Activated T-cell treated with anti-CD3 and anti-CD28 coated beads for 1 hour (primary cell): ENCODE measurements at places on chromosomes 1 and 21.

DNA sequence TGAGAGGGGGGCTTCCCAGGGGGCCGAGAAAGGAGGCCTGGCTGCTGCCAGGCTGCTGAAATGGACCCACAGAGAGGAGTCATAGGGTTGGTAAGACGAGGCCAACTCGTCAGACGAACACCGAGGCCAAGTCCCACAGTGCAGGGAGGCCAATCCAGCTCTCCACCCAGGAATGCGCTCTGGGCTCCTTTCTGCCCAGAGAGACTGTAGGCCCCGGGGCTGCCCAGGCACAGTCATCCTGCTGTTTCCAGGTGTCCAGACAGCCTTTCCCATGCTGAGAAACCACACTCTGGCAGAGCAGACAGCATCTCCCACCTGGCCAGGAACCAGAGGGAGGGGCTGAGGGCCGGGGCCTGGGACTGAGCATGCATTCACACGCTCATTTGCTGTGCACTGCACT is 26.7 kb upstream of the RSPO1 start:
- DNase-seq: no peak

- DNase-seq: peak; percentile 39
Observed at GRCh38 chr1:16235944-16236510, 956 bp downstream of the CPLANE2 start.

DNA sequence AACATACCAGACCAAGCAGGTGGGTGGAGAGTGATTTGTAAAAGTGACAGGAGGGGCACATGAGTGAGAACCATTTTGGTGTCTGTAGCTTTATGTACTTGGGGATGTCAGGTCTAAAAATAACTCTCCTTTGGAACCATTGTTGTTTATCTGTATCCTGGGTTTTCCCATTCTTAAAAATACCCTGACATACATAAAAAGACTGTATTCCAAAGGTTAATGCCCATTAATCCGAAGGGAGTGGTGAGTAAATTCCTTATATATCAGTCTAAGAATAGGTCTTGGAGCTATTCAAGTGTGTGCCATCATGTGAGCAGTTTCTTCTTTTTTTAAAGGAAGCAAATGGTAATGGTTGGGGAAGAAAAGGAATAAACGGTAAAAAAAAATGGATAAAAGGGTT is 117.5 kb downstream of the TGFB2 start:
- DNase-seq: no peak

DNA sequence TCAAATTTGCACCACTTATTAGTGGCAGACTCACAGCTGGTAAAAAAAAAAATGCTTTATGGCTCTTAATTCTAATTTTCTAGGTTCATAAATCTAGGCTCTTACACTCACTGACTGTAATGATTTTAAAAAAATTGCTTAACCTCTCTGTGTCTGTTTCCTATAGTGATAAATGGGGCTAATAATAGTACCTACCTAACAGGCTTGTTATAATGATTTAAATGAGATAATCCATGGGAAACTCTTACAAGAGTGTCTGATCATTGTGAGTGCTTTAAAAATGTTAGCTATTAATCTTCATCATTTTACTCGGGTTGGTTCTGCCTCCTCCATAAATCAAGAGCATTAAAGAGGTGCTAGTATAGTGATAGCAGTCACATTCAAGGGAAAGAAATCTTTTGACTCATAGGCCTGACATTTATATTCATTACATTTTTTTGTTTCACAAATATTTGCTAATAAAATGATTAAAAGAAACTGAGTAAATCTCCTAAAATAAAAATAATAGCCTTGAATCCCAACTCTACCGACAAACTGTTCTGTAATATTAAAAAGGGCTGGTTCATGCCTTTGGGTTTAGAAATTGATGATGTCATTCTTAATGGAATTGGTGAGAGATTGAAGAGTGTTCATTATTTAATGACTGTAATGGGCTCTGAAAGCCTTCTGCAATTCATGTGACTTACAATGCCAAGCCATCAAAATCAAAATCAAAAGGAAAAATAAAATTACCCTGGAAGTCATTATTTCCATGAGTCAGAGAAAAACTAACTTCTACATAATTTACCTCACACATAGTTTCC is 93.9 kb upstream of the PALMD start:
- no peak for DNase-seq

DNA sequence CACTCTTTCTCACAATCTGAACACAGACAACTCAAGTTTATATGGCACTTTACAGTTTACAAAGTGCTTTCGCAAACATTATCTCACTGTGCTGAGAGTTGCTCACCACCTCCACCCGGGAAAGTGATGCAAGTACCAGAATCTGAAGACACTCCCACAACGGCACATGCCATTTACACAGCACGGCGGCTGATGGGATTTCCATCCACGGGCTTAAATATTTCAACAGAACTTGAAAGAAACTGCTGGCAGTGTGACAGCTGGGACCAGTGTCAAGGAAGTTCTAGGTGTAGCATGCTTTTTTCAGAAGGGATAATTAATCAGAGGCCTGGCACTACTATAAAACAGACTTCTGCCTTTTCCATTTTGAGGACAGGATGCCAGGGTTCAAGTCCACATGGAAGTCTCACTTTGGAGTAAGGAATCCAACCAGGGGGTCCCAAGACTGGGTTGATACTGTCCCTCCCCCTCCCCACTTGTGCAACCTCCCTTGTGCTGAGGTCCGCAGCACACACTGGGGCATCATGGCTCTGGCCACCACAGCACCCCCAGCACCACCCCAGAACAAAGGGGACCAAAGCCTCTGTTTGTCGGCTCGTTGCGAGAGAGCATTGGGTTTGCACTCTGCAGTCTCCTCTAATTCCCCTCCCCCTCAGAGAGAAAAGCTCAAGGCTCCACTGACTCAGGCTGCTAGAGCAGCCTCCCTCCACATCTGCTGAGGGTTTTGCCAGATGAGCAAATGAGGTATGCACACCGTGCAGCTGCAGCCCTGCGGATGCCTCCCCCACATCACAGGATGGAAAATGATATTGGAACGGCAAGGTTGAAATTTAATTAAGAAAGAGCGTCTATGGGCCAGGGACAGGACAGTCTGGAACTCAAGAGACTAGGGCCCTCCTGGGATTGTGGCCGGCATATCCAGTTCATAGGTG is 154.9 kb downstream of the TGFBR3 start:
- no peak for DNase-seq

DNA sequence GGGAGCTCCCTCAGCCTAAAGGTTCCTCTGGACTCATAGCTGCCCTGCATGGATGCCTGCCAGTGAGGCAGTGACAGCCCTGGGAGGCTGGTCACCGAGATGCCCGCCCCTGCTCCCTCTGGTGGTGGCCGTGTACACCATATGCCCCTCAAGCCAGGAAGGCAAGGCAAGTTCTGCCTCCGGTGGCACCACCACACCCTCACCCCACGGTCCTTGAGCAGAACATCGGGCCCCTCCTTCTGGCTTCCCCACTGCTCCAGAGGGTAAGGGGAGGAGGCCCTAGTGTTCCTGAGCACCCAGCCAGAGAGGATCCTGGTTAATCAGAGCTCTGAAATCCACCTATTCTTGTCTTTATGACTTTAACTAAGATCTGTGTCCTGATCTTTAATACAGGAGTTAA is 1.5 kb upstream of the S100A14 start:
- no peak for DNase-seq

- no peak for DNase-seq
Observed at GRCh38 chr1:31924839-31925238, 13.3 kb downstream of the PTP4A2 start.

DNA sequence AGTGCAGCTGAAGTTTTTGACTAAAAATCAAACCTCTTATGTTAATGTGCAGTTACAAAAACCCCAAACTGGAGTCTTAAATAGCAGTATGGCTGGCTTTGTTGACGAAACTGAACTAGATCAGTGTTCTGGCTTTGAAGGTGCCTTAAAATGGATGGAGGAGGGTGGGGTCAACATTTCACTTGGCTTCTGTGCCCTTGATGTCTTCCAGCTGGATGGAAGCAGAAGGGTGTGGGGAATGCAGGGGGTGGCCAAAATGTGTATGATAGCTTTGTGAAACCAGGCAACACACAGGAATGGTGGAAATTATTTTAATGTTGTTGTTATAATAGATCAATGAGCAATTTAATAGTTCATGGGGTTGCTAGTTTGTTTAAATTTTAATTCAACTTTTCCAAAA is 96.8 kb upstream of the C1orf105 start:
- no peak for DNase-seq

DNA sequence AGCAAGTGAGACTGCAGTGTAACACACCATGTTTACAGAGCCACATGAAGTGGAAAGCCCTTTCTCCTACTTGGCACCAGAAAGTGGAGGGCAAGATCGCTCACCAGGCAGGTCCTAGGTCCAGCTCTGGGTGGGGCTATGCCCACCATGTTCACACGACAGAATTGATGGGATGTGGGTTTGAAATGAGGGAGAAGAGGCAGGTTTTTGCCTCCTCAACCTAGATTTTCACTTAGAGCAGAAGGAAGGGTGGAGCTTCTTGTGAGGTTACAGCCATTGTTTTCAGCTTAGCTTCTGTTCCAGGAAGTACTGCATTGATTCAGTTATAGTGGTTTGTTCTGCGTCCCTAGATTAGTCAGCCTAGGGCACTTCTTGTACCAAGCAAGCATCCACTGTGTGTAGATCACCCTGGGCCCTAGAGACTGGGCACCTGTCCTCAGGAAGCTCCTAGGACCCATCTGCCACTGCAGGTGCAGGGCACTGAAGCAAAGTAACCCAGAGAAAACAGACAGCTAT is 2.3 kb downstream of the CD53 start:
- DNase-seq: no peak

DNA sequence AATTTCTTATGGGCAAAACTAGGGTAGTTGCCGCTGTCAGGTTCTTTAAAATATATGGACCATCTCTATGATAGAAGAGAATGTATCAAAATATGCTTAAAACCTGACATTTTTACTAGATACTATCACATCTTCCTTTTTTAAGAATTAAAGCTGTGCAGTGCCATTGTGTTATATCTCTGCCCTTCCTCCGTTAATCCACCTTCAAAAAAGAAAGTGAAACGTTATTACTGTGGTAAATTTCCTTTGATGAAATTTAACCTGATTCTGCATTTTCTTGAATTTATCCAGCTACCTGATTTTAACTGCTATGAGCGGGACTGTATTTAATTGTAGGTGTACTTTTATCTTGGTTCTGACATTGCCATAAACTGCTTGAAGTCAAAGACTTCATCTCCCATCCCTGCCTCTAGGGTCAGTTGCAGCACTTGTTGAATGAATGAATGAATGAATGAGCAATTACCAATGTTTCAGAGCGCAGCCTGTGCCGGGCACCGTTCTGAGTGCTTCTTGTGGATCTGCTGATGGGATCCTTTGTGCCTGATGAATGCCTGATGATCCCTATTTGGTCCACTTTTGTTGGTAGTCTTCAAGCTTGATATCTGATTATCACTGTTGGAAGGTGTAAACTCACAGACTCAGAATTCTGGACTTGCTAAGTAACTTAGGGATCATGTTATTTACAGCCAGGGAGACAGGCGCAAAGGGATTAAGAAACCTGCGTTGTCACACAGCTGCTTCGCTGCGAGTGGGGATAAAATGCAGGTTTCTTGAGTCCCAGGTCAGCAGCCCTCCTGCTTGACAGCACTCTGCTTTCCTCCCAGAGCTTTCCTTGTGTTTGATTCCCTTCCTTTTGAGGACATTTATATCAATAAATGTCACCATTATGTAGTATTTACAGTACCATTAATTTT is 30.1 kb downstream of the SMYD2 start:
- no peak for DNase-seq

DNA sequence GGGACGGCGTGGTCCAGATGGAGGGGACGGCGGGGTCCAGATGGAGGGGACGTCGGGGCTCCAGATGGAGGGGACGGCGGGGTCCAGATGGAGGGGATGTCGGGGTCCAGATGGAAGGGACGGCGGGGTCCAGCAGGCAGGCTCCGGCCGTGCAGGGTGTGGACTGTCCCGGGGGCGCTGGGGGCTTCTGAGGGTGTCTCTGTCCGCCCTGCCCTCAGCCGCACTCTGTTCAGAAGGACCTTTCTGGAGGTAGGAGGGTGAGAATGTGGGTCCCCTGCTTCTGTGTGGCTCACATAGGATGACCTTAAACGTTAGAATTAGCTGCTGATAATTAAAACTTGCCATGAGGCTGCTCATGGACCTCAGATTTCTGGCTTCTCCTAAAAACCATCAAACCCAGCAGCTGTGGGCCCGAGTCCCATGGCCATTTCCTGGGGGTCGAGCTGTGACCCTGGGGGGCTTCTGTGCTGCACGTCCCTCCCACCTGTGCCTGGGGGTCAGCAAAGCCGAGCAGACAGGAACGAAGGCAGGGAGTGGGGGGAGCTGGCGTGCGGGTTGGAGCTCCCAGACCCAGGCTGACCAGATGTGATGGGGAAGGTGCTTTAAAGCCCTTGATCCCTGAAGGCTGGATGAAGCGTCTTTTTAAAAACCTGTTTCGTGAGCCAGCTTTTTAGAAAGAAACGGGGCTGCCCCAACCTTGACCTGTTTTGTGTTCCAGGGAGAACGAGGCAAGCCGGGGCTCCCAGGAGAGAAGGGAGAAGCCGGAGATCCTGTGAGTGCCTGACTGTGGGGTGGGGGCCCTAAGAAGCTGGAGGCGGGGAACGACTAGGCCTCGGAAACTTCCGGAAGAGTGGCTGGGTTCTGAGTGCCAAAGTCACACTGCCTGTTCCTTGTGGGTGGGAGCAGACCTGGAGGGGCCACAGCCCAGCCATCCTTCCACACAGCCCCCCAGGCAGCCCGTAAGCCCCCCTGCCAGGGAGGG is 7.1 kb downstream of the COL6A1 start:
- DNase-seq: no peak

- no peak for DNase-seq
Observed at GRCh38 chr1:235563513-235564061, 59.3 kb upstream of the B3GALNT2 start.

DNA sequence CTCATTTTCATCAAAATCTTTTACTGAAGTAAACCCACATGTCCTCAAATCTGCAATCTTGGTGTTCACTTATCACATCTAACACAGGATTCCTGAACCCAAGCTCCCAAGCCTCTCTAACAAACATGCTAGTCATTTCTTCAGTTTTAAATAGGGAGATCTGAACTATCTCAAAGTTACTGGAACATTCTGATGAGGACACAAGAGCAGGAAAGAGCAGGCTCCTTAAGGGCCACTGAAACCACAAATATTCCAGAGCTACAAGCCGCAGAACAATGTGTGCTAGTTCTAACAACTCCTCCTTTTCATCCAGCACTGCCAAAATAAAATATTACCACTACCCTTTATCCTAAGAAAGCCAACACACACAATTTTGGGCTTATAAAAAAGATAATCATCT is 38.9 kb downstream of the WARS2 start:
- no peak for DNase-seq

DNA sequence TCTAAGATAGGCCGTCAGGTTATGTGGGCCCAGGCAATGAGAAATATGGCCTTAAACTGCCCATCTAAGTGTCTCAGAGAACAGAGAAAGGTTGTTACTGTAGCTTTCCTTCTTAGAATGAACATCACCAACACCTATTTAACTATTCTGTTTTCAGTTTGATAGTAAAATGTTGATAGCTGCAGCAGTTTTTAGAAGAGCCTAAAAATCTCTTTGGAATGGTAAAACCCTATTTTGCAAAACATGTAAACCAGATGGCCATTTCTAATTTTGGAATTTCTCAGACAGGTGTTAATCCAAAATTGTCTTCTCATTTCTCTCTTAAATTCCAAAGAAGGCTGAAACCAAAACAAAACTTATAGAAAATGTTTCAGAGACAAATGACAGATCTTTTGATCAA is 57.5 kb downstream of the DIPK1A start:
- no peak for DNase-seq
